Upper lobe of right lung (tissue), 1 donor: ENCODE measurements at places on chromosomes 4 and X. TPM values are rescaled to one million over a fixed set of nuclear protein-coding genes. Genes with fewer than 3 reads are reported as not detected.

Gene BEX2
- 16.9 TPM for total RNA-seq

Gene HAND2
- total RNA-seq = not detected

Gene NIPAL1
- 2.0 TPM for total RNA-seq

Gene FATE1
- total RNA-seq = not detected

Gene GPRASP1
- total RNA-seq = 5.5 TPM

Gene KIAA1210
- not detected for total RNA-seq

Gene NOA1
- total RNA-seq = 14.5 TPM

Gene TRIM61
- 1.2 TPM for total RNA-seq

DNA sequence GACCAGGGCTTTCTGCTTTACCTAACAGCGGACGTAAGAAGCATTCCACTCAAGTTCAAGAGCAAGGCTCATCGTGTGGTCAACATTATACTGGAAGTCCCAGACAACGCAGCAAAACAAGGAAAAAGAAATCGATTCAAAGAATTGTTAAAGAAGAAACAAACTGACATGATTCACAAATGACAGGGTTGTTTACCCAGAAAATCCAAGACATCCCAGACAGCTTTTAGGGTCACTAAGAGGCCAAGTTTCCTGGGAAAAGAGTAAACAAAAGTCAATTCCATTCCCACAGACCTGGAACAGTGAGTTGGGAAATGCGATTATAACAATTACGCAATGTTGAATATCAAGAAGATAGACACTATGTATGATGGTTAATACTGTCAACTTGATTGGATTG is 21.5 kb upstream of the HTRA3 start:
- DNase-seq = no peak

DNA sequence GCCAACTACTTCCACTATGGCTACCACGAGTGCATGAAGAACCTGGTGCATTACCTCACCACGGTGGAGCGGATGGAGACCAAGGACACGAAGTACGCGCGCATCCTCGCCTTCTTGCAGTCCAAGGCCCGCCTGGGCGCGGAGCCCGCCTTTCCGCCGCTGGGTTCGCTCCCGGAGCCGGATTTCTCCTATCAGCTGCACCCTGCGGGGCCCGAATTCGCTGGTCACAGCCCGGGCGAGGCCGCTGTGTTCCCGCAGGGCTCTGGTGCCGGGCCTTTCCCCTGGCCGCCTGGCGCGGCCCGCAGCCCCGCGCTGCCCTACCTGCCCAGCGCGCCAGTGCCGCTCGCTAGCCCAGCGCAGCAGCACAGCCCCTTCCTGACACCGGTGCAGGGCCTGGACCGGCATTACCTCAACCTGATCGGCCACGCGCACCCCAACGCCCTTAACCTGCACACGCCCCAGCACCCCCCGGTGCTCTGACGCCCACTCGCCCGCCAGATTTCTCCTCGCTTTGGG is 2.1 kb downstream of the HELT start:
- no peak for DNase-seq

DNA sequence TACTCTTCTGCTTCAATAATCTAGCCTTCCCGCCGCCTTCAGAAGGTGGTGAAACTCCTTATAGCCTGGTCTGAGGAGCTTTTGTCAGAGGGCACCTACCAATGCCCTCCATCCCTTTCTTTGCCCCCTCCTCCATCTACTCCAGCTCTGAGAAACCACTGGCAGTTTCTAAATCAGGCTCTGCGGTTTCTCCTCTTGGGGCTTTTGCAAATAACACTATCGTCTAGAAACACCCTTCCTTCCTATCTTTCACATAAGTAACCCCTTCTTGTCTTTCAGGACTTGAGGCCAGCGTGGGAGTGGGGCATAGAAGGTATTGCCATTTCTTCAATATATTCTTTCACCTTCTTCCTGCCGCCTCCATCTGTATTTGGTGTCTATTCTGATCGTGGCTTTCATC is 1.2 kb upstream of the EFHC2 start:
- no peak for DNase-seq

DNA sequence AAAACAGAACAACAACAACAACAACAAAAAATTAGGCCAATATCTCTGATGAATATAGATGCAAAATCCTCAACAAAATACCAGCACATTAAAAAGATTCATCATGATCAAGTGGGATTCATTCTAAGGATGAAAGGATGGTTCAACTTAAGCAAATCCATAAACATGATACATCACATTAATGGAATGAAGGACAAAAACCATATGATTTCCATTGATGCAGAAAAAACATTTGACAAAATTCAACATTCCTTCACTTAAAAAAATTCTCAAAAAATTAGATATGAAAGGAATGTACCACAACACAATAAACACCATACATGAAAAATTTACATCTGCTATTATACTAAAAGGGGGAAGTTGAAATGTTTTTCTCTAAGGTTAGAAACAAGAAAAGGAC is 103.3 kb downstream of the IL15 start:
- no peak for DNase-seq

DNA sequence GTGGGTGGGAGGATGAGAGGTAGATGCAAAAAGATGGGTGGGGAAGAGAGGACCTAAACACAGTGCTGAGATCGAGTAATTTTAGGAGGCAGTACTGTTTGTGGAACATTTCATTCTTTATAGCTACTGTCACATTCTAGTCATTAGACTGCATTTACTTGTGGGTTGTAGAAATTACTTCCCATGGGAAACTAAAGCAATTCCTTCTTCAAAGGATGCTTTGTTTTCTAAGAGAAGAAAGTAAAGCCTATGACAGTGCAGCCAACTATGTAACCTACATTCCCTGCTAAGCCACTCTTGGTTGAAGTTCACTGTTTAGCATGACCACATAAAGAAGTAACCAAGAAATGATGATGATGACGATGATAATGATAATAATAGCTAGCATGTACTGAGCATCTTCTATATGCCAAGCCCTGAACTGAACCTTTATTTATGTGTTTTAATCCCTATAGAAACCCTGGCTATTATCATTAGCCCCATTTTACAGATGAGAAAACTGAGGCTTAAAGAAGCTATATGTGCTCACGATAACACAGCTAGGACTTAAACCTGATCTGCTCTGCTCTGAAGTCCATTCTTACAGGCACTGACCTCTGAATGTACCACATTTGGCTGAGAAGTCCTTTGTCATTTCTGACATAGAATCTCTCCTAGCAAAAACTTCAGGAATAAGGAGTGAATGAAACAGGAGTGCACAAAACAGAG is 114.5 kb upstream of the KIT start:
- no peak for DNase-seq

DNA sequence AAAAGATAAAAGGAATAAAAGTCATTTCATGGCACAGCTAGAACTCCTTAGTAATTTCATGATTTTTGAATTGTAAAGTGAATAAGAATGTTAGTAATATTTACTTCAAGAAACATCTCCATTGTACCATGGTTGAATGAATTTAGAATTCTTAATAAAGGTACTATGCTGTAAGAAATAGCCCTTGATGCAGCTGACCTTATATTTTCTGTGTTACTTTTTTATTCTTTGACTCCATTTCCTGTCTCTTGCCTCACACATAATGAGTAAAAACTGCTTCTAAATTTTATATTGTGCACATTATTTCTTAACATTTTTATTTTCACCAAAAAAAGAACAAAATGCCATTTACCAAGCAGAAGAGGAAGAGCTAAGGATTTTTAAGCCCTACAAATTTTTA is 81.9 kb upstream of the PDHA2 start:
- no peak for DNase-seq

DNA sequence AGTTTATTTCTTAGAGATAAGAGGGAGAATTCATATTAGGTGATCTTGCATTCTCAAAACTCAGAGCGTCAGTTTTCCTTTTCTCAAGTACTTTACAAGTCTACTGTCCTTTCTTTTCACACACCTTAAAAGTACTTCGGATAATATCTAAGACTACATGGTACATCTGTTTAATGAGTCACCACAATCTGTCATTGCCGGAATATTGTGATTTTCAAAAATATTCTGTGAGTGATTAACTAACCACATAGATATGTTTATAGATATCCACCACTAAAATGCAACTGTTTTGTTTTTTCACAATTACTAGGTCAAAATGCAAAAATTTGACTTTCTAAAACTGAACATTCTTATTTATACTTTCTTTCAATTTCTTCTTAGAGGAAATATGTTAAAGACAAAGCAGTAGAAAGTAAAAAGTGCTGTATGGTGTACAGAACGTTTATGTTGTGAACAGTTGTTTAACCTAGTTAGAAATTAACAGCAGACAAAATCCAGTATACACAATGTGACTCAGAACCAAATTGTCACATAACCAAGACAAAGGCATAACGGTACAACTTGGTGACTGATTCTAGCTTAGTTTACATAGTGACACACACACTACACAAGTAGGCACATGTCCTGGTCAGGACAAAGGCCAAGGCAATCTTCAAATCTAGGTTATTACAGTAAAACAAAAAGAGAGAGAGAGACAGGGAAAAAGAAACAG is 482.9 kb downstream of the NAF1 start:
- no peak for DNase-seq

DNA sequence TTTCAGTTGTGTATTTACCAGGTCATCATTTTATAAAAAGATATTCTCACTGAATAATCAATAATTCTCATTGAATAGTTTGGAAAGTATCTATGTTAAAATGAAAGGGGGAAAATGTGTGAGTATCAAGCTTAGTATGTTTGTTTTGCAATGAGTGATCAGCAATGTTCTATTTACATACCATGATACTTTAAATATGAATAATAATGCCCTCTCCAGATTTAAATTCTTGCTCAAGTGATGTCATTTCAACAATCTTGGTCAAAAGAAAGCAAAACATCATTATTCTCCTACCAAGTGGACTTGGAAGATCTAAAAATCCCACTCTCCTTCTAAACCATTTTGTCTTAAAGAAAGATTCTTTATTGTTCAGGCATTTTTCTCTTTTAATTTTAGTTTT is 42.1 kb upstream of the ANKRD50 start:
- DNase-seq = no peak

- DNase-seq = no peak
Measured at GRCh38 chrX:48910926-48911411, 477 bp downstream of the SLC35A2 start.

GRCh38 chr4:173247321-173247720 is 78.7 kb downstream of the GALNT7 start:
- DNase-seq = no peak

DNA sequence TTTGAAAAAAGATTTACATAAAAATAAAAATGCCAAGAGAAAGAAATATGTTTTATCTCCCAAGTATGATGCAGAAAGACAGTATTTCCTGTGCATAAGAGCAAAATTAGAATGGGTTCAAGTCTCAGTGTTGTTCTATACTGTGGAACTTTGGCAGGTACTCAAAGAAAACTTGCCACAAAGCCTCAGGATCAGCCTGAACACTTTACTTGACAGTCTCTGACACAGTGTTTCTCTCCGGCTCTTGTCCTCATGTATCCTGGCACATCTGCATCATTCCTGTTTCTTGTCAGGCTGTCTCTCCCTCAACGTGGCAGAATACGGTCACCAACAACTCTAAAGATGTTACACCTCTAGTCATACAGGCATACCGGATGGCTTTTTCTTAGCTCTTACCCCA is 273.7 kb downstream of the ARHGAP24 start:
- no peak for DNase-seq
